ENCODE measurements at places on chromosomes 1 and 21. TPM values are rescaled to one million over a fixed set of nuclear protein-coding genes. Genes with fewer than 3 reads are reported as not detected.

Gene CATSPERE
- total RNA-seq, result not detected

Gene SIKE1
- total RNA-seq, result 38.7 TPM

Gene SLFNL1
- not detected for total RNA-seq

Gene GFI1
- not detected for total RNA-seq

Gene CTBS
- 13.3 TPM for total RNA-seq

Gene FAM131C
- total RNA-seq, result 0.15 TPM

Gene C1orf105
- total RNA-seq, result not detected

Gene CADM3
- not detected for total RNA-seq

Gene TTC22
- total RNA-seq, result 10.6 TPM

Gene TLR5
- total RNA-seq, result 0.08 TPM

Gene KRTAP10-10
- not detected for total RNA-seq

Gene LEMD1
- 2.1 TPM for total RNA-seq

Gene NRAS
- 54.1 TPM for total RNA-seq

Gene GALNT2
- total RNA-seq, result 82.5 TPM

Gene LINGO4
- total RNA-seq, result not detected

Gene C1orf87
- 0.94 TPM for total RNA-seq

Gene FAM110D
- total RNA-seq, result not detected

Gene PTGFR
- total RNA-seq, result 0.08 TPM

Gene TRAF3IP3
- total RNA-seq, result 0.11 TPM

Gene KRTAP21-2
- not detected for total RNA-seq

Gene LRRN2
- not detected for total RNA-seq

Gene PLA2G4A
- 8.7 TPM for total RNA-seq

Gene B3GALNT2
- total RNA-seq, result 33.7 TPM

Gene SPATA46
- total RNA-seq, result not detected

Gene MYBPH
- not detected for total RNA-seq

Gene AMY1A
- not detected for total RNA-seq

Gene HSD3B2
- total RNA-seq, result not detected

Gene CD1B
- not detected for total RNA-seq

Gene PSMG1
- 135 TPM for total RNA-seq

Gene CYP4B1
- total RNA-seq, result not detected

Gene NR1I3
- not detected for total RNA-seq

Gene LSS
- total RNA-seq, result 142 TPM

Gene SLAMF8
- total RNA-seq, result 0.72 TPM

All from hair follicular keratinocyte (primary cell).